ENCODE measurements at places on chromosomes 5 and 9.

- DNase-seq, result no peak
These were observed 590 bp downstream of the PCDHA6 start for GRCh38 chr5:140828362-140828737.

- DNase-seq, result no peak
These were observed 7.6 kb downstream of the SHROOM1 start for GRCh38 chr5:132822650-132823480.

- DNase-seq, result no peak
These were observed 587 bp downstream of the OR2Y1 start for GRCh38 chr5:180739271-180739670.

- DNase-seq, result no peak
These were observed 37.7 kb upstream of the RAPGEF6 start for GRCh38 chr5:131672776-131673175.

Data from thymus (tissue), 14 donors.